ENCODE measurements at places on chromosomes 11 and 22.

DNA sequence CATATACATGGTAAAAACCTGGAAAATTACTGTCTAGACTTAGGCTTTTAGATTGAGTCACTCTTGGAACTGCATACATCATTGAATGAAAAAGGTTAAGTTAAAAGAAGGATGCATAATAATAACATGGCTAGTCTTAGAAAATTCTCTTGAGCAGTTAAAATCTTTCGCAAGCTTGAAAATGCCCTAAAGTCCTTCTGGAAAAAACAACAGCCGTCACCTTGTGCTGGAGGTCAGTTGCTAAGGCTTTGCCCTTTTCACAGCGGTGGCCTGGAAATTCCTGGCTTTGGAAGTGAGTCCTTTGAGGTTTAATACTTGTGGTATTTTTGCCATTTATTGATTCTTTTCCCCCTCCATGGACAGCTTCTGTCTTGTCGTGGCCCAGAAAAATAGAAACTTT lies 17.4 kb upstream of the FBLN1 start:
- DNase-seq: no peak

DNA sequence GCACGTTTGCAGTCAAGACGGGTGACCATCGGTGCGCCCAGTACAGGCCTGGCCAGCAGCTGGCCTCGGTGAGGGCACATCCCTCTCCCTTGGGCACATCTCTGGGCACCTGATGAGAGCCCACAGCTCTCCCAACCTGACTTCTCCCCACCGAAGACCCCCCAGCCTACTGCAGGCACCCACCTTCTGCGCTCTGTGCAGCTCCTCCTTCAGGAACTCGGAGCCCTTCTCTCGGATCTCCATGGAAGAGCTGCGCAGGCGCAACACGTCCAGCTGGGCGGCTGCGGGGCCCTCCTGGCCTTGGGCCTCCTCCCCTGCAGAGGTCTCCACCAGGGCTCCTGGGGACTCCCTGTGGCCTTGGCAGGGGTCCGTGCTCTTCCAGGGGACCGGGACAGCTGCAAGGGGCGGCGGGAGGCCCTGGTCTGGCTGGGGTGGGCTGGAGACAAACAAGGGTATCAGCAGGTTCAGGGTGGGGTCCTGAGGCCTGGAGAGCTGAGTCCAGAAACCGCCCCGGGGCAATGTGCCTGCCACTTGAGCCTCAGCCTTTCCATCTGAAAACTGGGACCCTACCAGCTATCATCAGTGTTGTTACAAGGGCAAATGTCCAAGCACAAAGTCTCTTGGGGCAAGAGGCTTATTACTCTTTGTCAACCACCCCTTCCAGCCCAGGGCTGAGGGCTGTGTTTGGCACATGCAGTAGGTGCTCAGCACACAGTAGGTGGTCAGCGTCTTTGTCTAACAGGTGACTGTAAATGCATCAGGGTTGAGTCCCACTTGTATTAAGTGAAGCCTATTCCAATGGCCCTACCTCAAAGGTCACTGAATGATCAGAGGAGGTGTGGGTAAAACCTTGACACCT lies 9.3 kb downstream of the RAB3IL1 start:
- no peak for DNase-seq

GRCh38 chr11:82995754-82996398 lies 75.8 kb downstream of the RAB30 start:
- DNase-seq: no peak

DNA sequence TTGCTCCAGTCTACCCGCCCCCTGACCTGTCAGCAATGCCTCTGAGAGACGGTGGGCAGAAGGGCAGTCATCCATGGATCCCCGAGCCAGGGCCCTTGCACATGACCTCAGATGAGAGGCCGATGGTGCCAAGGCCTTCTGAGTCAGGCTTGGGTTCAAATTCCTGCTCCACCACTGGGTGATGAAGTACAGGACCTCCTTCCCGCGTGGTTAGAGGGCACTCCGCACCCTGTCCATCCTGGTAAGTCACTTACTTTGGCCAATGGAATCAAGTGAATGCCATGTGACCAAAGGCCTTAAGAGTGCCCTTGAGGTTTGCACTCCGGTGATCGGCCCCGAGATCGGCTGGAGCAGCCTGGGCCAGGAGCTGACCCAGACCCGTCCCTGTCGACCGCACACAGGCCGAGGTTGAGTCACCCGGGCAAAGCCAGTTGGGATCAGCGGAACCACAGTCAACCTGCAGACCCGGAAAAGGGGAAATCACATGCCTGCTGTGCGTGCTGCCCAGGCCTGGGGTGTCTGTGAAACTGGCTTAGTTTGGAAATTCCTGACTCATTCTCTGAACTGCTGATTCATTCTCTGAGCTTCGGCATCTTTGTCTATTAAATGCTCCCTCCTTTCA lies 48.9 kb downstream of the RTL6 start:
- no peak for DNase-seq

DNA sequence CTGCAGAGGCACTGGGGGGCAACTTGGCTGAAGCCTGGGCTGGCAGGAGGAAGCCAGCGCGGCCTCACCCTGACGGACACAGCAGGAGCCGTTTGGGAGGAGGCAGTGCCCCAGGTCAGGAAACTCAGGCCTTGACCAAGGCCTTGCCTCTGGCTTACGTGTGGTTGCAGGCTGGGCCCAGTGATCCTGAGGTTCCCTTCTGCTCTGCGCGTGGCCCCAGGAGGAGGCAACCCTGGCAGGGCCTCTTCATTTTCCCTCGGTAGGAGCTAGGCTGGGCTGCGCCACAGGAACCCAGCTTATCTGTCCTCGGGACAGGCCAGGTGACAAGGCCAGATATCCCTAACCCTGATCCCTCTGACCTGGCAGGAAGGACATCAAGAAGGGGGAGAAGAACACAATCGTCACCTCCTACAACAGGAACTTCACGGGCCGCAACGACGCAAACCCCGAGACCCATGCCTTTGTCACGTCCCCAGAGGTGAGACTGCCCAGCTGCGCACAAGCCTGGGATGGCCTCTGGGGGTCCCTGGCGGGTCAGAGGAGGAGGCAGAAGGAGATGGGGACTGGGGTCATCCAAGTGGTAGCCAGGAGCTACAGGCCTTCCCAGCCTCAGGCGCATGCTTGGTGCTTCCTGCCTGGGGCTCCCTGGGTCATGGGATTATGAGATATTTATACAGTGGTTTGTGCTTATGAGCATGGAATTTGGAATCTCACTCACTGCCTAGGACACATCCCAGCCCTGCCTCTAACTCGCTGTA lies 20.6 kb downstream of the POLR3H start:
- DNase-seq: no peak

DNA sequence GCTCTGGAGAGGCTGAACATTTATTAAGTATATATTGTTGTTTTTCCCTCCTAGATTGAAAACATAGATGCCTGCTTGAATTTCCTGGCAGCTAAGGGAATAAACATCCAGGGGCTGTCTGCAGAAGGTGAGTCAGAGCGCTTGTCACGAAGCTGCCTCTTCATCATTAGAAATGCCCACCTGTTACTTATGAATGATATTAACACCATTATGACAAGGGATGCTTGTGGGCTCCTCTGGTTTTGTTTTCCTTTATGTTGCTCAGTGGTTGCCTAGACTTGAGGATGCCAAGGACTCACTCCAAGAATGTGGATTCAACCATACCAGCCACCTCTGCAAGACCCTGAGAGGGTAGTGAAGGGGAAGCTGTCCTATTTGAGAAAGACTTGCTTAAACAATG lies 156.2 kb downstream of the NAV2 start:
- DNase-seq: no peak

DNA sequence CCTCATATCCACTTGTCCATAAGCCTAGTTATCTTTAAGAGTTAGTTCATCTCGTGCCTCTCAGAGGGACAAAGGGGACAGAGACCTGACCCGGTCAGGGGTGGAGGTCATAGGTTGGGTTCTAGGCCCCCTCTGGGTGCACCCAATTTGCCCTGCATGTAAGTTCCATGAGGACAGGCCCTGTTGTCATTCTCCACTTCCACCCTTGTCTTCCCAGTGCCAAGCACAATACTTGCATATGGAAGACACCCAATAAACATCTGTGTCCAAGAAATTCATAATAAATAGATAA lies 1.3 kb upstream of the YIF1A start:
- DNase-seq: no peak

- DNase-seq: no peak
Measured at GRCh38 chr11:88779577-88779976, 286.2 kb downstream of the GRM5 start.

GRCh38 chr11:5197536-5197935 lies 2.9 kb downstream of the OR51V1 start:
- DNase-seq: no peak

- no peak for DNase-seq
Measured at GRCh38 chr11:61866231-61866957, 25.0 kb downstream of the FADS3 start.

GRCh38 chr11:46308631-46309419 lies 31.4 kb downstream of the CREB3L1 start:
- DNase-seq: peak; percentile 78

- DNase-seq: no peak
Measured at GRCh38 chr11:68074584-68075352, 35.9 kb downstream of the TCIRG1 start.

GRCh38 chr22:30393885-30394284 lies 2.9 kb upstream of the SEC14L2 start:
- DNase-seq: no peak

DNA sequence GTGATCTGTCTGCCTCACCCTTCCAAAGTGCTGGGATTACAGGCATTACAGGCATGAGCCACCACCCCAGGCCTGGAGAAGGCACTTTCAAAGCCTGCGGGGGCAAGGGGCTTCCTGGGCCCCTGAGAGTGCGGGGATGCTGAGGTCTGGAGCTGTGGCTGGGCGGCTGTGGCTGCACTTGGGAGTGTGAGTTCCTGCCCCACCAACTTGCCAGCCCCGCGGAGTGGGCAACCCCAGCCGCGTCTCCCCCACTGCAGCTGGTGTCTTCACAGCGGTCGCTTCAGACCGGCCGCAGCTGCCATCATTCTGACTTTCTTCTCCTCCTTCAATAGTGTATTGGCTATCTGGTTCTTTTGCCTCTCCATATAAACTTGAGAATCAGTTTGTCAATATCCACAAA lies 10.7 kb upstream of the MAP6 start:
- DNase-seq: no peak
